ENCODE measurements at places on chromosomes 4 and X.

DNA sequence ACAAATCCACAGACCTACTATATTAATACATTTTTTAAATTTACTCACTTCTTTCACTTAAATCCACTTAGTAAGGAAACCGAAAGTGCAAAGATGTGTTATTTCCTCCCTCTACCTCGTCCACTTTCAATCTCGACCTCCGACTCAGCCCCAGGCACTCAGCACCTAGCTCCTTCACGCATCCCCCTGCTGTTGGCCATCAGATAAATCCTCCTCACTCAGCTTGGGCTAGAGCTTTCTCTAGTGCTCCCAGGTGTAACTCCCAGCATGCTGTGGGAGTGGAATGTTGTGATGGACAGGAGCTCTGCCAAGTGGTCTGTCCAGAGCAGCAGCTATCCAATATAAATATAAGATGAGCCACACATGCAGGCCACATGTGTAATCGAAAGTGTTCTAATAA lies 26.7 kb upstream of the TEC start:
- DNase-seq: no peak

DNA sequence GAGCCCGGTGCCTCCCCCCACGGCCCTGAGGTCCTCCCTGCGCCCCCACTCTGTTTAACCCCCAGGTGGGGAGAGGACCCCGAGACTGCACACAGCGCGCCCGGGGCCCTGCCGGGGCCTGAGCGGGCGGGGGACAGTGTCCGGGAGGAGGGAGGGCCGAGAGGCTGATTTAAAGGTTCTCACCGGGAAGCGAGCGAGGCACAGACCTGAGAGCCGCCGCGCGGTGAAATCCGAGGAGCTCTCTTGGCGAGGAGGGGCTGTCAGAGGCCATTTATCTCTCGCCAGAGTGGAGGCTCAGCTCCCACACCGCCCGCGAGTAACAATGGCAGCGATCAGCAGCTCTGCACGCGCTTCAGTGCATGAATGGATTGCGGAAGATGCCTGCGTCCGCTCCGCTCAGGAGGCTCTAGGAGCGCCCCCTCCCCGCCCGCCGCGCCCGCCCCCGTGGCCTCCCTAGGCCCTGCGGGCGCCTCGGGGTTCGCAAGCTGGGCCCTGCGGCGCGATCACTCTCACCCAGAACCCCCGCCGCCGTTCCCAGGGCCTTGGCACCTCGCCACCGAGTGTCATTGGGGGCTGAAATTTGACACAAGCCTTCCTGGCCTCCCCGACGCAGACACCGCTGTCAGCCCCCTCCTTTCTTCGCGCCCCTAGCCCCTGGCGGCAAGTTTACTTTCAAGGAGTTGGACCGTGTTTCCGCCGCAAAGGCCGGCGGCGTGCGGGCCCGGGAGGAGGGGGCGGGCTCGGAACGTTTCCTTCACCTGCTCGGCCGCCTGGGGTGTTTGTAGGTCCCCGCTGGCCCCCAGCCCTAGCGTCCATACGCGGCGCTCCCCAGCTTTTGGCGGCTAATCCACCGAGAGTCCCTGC lies 48.7 kb upstream of the BCOR start:
- no peak for DNase-seq

DNA sequence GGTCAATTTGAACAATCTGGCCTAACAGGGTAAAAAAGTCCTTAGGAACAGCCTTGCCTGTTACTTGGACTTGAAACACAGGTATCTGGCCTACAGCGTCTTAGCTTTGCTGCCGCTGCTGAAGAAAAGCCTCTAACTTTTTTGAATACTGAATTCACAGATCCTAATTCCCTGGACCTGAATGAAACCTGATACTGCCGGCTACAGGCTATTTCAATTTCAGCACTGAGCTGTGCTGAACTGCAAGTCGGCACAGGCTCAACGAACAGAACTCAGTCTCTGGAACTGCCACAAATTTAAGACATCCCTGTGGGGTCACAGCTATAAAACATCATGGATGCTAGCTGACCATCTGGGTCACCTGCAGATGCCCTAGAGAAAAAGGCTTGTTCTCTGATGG lies 7.2 kb downstream of the NR0B1 start:
- DNase-seq: no peak

GRCh38 chrX:12956704-12957534 lies 18.0 kb upstream of the TMSB4X start:
- DNase-seq: no peak

GRCh38 chr4:146943691-146944375 lies 1.8 kb downstream of the TTC29 start:
- DNase-seq: no peak

DNA sequence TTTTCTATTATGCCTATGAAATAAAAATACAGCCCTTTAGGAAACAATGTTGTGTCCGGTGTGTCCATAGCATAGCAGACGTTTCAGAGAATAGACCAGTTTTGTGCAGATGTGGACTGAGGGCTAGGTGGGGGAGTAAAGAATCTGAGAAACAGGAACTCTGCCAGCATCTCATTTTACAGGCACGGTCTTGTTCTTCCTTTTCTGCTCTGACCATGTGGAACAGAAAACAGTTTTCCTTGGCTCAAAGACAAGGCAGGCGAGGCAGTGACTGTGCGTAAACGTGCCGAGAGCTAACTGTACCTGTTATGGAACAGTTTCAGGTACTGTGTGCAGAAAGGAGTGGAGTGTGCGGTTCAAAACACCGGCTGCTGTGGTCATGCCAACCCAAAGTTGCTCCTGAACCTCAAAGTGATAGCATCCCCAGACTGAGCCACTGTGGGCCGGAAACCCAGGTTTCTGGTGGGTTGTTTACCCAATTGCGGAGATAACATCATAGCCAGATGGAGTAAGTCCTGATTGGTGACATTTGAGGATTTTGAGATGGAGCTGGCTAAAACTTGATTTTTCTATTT lies 20.2 kb downstream of the CNGA2 start:
- no peak for DNase-seq

DNA sequence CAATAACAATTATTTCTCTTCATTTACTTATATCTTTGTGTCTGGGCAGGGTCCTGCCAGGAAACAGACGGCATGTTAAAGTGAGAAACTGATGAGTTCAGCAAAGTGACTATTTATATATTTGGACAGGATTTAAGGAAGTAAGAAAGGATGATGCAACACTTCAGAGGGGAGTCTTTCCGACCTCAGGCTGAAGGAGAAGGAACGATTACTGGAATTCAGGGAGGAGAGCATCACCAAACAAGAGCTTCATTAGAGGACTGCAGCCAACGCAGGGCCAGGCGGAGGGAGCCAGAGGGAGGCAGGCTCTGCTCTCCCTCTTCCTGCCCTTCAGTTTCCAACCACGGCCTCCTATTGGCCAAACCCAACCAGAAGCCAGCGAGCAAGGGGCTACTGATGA lies 1.5 kb upstream of the TLR7 start:
- no peak for DNase-seq

DNA sequence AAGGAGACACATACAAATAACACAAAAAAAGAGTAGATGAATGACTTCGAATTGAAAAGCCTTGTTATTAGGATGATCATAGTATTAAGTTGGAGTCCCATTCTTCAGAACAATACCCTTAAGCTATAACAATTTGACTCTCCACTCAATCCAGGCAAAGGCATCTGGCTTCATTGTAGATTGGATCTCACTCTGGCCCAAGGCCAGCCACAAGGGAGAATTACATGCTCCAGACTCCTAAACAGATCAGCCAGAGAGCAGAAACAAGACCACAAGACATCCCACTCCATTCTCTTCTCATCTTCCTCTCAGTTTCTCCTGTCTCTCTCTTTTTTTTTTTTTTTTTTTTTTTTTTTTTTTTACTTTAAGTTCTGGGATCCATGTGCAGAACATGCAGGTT lies 213.9 kb downstream of the DHX15 start:
- DNase-seq: no peak

DNA sequence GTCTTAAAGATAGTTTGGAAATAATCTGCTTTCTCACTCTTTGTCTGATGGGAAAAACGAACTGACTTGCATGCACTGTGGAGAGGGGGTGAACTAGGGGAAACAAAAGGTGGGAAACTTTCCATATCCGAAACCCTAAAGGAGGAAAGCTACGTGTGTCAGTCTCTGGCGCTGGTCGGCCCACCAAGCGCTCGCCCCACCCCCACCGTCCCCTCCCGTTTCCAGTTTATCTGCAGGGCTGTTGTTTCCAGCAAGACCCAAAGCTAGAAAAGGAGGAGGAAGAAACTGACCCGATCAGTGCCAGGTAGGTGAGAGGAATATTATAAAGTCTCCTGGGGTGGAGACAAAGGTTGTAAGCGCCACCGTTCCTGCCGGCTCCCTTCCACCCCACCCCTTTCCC lies 552 bp downstream of the TCEAL9 start:
- DNase-seq: no peak

GRCh38 chr4:27742816-27743215 lies 882.2 kb downstream of the STIM2 start:
- DNase-seq: no peak

GRCh38 chr4:177204126-177204525 lies 105.5 kb upstream of the NEIL3 start:
- no peak for DNase-seq

- DNase-seq: no peak
These were observed 5.1 kb downstream of the CXCL9 start for GRCh38 chr4:76002176-76002575.

GRCh38 chrX:31522760-31523159 lies 450.9 kb upstream of the FTHL17 start:
- DNase-seq: no peak

- DNase-seq: no peak
These were observed 145.6 kb downstream of the RAP1GDS1 start for GRCh38 chr4:98406819-98407218.

DNA sequence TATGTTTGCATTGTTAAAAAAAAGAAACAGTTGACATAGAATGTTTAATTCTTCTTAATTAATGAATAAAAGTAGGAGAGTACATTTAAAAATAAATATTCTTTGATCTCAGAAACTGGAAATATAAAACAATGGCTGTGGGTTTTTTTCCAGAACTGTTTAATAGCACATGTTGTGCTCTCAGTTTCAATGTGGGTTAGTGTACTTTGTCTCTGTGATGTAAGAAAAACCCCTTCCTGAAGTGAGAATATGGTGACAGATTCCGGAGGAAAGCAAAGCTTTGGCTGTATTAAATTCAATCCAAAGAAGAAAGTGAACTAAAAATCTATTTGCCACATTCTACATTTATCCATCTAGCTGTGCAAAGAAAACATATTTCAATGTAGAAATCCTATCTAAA lies 261.9 kb upstream of the ADGRL3 start:
- DNase-seq: no peak

DNA sequence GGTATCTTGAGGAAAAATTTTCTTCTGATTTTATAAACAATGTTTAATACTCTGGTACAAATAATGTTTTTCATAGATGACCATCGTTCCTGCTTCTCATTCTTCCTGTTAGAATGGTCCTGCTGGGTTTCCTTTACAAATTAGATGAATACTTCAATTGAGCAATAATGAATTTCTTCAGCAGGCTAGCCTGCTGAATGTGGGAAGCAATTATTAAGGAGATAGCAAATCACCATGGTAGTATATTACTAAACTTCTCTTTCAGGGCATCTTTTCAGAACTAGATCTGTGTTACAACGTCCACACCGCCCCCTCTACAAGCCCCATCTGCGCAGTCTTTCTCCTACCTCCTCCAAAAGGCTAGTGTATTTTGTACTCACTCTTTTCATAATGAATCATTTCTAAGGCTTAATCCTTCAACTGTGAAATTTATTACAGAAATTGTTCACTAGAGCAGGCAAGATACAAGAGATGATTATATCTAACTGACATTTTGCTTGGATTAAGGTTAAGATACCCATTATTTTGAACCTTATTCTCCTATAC lies 38.4 kb downstream of the GPRIN3 start:
- no peak for DNase-seq

DNA sequence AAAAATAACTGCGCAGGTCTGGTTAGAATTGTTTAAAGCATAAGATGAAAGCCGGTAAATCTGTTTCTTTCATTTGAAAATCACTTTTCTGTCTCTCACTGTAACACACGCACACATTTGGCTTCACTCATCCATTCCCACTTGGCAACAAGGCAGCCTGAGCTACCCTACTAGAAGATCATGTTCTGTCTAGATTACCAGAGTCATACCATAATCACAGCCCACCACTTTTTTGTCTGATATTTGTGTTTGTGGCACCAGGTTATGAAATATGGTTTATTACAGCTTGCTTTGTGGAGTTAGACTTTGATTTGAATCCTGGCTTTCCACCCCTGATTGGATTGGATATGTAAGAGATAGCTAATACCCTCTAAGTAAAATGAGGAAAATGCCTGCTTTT lies 2.2 kb downstream of the USO1 start:
- no peak for DNase-seq

DNA sequence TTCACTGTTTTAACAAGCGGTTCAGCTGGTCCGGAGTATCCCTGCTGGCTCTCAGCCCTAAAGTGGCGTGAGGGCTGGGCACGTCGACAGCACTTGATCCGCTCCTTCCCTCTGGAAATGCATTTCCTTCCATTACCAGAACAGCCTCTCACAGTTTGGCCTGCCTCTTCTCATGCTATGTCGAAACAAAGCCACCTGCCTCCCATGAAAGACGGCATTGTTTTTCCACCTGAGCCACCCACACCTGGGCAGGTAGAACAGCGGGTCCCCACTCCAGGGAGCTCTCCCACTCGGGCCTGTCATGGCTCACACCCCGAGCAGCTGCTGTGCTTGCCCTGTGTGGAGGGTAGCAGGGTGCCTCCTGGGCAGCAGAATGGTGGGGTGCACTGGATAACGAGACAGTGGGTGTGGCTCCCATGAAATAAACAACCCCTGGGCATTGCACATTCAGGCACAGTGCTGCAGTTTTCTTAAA lies 86.2 kb downstream of the FHDC1 start:
- no peak for DNase-seq

- no peak for DNase-seq
These were observed 102.5 kb upstream of the ANXA10 start for GRCh38 chr4:167989815-167990214.

DNA sequence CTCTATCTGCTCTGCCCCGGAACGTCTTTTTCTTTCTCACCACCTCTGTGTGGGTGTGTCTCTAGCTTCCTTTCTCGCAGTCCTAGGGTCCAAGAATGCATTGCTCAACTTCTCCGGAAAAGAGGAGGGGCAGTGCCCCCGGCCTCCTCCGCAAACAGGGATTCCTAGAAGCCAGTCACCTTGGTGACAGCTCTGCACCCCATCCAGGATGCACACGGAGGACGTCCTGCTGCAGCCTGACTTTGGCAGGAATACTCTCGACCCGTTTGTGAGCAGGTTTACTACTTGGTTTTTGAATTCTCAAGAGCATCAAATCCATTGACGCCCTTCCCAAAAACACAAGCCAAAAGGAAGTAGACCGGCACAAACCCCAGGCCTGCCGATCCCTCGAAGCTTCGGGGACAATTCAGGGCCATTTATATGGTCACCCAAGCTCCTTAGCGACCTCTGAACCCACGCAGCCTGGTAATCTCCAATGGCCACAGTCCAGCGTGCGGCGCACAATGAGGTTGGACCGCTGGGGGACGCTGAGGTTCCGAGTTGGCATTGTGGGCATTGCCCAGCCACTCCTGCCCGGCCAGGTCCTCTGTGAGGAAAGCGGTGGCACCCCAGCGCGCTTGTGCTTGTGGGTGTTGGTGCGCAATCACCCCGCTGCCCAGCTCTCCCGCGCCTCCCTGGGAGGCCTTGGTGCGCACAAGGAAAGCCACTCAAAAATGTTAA lies 9.8 kb downstream of the NKX3-2 start:
- DNase-seq: no peak

GRCh38 chrX:19775830-19776485 lies 111.4 kb downstream of the SH3KBP1 start:
- no peak for DNase-seq
